ENCODE measurements at places on chromosomes 13 and 19.

DNA sequence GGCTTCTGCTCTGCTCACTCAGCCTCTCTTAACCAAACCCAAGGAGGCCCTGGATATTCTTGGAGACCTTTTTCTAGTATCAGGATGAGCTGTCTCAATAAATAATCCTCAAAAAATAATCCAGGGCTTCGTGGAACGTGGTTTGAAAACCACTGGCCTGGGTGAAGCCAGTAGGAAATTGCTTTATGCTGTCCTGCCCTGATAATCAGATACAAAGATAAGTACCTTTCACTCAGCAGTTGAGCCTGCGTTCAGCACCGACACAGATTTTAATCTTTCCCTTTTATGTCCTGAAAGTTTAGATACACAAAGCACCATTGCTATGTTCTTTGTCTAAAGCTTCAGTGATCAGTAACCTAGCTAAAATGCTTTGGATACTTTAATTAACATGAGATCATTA lies 460.0 kb downstream of the RFC3 start:
- DNase-seq: no peak

DNA sequence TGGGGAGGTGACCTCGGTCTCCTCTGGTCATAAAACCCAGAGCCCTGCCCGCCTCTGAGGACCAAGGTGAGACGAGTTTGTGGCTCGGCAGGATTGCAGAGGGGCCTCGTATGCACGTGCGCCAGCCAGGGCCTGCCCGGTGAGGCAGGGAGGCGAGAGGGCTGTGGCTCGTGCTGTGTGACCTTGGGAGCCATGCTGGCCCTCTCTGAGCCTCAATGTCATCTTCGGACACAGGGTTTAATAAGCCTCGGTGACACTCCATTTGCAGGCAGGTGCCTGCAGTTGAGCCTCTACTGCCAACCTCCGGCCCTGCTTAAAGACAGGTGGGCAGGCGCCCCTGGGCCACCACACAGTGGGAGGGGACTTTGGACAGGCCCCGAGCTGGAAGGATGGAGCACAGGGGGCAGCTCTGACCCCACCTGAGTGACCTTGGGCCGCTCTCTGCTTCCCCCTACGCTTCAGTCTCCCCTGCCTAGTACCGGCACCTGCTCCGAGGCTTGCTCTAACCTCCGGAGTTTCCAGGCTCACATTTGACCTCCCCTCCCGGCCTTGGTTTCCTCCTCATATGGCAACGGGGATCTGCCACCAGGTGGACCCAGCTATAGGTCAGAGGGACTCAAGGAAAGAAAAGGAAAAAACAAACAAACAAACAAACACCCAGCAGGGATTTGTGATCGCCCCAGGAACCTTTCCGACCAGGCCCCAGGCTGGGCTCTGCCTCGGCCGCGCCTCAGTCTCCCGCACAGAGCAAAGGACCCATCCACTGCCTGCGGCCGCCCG lies 3.1 kb downstream of the ZBTB7A start:
- no peak for DNase-seq

GRCh38 chr19:3262362-3262761 lies 37.9 kb downstream of the CELF5 start:
- DNase-seq: no peak

GRCh38 chr13:101893021-101893420 lies 440.5 kb downstream of the ITGBL1 start:
- DNase-seq: no peak

DNA sequence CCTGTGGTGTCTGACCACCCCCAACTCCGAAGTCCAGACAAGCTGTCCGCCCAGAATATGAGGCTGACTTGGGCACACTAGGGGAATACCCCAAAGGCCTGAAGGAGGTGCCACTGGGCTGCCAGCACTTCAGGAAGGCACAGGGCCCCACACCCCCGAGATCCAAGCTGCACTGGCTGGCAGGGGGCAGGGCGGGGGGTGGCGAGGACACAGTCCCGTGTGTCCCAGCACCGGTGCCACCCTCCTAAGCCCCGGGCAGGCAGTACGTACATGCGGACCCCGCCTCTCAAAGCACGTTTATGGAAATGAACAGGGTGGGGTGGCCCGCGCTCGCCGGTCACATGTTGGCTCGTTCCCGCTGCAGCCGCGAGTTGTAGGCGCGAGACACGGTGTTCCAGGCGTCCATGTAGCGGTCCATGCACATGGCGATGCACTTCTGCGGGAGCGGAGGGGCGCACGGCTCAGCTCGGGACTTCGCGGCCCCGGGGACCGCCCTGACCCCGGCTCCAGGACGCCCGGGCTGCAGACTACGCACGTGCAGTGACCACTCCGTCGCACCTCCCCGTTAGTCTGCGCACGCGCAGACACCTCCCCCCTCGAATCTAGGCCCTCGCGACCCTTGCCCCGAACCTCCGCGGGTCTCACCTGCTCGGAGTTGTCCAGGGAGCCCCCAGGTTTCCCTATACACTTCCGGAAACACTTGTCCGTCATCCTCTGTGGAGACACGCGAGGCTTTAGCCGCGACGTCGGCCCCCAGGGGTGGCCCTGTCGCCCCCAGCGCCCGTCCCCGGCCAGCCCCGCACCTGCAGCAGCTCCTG lies 566 bp downstream of the TIMM13 start:
- DNase-seq: no peak

DNA sequence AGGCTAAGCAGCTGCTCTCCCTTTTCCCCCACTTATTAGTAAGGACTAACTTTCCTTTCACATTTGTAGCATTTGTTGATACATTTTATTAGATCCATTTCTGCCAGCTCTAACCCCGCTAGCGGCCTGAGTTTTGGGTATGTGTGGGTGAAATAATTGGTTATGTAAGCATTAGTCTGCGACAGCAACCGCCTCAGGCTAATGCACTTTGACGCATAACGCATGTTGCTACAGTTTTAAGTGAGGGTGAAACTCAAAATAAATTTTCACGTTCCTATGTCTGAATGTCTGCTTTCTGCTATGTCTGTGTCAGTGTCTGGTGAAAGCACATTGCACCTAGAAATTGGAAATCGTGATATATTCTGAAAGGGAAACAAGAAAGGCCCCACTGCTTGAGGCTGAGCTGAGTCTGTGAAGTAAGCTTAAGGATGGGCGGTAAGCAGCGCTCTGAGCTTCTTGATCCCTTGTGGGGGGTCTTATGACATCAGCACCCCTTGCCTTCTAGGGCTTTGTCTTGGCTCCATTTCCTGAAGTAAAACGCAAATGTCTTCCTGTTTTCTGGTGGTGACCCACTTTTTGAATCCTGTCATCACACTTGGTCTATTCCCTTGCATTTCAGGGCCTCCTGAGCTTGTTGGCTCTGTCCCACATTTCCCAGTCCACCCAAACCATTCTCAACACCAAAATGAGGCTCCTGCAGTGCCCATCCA lies 648.3 kb upstream of the ARGLU1 start:
- DNase-seq: no peak

GRCh38 chr13:89965252-89965651 lies 1382.2 kb upstream of the MIR17HG start:
- DNase-seq: no peak

- DNase-seq: no peak
Observed at GRCh38 chr13:99501848-99502301, 603 bp downstream of the TM9SF2 start.

Data from NCI-H510A (cell line).